ENCODE measurements at places on chromosomes 11 and 22.

DNA sequence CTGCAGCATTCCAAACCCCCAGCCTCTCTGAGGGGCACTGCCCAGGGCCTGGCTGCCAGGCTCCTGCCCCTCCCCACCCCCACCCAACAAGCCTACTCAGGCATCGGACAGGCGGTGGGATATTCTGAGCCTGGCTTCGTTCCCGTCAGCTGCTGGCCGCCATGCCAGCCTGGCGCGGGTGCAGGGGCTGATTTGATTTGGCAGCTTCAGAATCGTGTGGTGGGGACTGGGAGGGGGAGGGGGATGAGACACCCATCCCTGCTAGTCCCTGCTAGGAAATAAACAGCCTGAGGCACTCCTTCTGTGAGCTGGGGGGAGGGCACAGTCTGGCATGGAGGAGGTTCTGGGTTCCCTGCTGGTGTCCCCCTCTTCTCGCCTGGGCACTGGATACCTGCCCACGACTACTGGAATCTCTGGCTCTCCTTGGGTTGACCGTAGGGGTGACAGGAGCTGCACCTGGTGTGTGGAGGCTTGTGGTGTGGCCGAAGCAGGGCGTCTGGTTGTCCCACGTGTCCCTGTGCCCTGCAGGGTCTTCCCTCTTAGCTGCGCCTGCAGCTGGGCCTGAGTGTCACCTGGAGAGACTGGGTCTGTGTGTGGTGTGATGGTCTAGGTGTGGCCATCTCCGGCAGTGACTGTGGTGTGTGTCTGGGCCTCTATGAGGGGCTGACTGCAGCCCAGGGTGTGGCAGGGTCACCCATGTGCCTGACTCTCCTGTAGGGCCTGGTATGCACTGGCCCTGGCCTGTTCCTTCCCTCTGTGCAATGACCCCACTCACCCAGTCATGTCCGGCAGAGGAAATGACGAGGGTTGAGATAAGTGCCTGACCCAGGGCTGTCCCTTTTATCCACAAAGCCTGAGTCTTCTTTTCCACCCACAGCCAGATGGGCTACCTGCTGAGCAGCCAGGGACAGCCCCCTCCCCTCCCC, 42.2 kb downstream of the PDE2A start:
- peak; percentile 80 for DNase-seq

DNA sequence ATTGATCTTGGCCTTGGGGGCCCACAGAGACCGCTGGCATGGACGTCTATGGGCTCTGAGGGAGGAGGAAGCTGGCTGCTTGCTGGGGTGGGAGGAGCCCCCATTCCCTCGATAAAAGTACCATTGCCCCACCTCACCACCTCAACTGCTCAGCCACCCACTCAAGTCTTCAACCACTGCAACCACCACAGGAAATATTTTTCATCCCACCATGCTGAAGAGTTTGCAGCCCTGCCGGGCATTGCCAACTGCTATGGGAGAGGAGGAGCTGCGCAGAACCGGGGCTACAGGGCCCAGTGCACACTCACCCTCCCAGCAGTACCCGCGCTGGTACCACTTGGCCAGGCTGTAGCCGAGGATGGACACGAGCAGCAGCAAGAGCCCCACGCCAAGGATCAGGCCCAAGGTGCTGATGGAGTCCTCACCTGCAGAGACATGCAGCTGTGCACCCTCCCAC, 29.2 kb downstream of the IL10RA start:
- no peak for DNase-seq

DNA sequence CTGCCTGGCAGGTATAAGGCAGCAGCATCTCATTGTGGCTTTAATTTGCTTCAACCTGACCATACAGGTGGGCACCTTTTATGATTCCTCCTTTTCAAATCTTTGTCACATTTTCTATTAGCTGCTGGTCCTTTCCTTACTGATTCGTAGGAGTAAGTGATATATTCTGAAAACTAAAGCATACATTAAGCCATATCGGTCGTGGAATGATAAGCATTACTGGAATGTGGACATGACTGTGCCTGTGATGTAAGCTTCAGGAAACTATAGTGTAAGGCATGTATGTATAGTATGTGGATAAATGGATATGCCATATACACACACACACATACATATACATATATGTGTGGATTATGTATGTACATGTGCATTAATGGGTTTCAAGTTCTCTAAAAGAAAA, 20.8 kb downstream of the YPEL1 start:
- no peak for DNase-seq

DNA sequence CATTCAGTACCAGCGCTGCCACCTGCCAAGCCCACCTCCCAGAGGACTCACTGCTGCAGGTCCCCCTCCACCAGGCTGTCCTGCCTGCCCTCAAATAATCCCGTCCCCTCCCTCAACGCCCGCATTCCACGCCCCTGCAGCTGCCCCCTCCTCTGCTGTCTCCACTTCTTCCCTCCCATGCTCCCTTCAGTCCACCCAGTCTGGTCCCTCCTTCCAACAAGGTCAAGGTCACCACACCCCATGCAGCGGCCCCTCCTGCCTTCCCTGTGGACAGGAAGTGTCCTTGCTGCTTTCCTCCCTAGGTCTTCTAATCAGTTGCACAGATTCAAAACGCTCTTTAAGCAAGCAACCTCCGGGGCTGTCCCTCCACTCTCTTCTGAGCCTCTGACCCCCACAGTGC, 12.1 kb downstream of the MACROD1 start:
- no peak for DNase-seq

DNA sequence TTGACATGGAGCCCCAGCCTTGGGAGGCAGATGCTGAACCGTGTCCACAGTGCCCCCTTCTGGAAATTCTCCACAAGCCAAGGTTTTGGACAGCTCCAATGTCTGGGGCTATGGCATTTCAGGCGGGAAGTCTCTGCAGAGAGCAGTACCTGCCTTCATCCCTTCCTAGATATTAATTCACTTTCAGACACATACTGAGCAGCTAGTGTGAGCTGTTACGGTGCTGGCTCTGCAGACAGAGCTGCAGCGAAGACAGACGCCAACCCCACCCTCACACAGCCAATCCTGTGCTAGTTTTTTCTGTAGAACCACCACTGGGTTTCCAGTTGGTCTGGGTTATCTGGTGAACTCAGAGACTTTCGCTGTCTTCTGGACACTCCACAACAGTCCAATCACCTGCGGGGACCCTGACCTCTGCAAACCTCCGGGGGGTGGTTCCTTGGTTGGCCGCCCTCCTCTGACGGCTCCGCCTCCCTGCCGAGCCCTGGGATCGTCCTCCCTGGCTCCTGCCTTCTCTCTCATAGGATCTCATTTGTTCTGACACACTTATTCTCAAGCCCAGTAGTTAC, 9.1 kb downstream of the LMF2 start:
- DNase-seq, result peak; percentile 82

DNA sequence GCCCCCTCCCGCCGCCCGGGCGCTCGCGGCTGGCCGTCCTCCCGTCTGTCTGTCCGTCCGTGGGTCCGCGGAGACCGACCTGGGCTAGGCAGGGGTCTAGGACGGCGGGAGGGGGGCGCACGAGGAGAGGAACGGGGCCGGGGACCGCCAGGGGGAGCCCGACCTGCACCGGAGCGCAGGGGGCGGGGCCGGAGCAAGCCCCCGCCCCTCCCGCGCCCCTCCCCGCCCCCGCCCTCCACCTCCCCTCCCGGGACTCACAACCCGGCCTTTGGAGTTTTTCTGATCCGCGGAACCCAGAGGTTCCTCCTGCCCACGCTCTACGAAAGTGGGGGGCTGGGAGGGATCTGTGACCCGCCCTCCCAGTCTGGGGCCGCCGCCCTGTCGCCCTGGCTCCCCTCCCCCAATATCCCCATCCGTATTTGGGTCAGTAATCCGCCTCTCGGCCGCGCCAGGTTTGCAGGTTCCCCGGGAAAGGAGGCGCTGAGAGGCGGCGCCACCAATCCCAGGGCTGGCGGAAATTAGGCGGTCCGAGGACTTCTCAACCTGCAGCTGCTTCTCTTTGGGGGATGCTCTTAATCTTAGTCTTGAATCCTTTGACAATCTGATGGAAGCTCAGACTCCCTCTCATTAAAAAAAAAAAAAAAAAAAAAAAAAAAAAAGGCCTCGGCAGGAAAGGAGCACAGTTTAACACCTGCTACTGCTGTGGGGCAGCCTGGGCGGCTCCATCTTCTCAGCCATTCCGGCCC, 925 bp upstream of the KCNJ11 start:
- peak; percentile 37 for DNase-seq

GRCh38 chr22:44248926-44249325, 63.8 kb downstream of the SHISAL1 start:
- no peak for DNase-seq

GRCh38 chr11:103332409-103332808, 223.2 kb downstream of the DYNC2H1 start:
- no peak for DNase-seq

- peak; percentile 56 for DNase-seq
Observed at GRCh38 chr11:107719557-107720302, 7.9 kb upstream of the SLN start.

DNA sequence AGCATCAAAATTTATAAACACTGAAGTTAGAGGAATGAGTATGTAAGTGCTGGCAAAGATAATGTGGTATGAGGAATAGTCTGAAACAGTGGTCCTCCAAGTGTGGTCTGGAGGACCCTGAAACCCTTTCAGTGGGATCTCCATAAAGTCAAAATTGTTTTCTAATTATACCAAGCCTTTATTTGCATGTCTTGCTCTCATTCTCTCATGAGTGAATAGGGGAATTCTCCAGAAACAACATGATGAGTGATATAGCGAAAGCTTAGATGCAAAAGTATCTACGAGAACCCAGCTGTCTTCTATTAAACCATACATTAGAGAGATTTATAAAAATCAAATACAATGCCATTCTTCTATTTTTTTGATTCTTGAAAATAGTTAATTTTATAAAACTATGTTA, 145.0 kb upstream of the RAG2 start:
- DNase-seq, result no peak

DNA sequence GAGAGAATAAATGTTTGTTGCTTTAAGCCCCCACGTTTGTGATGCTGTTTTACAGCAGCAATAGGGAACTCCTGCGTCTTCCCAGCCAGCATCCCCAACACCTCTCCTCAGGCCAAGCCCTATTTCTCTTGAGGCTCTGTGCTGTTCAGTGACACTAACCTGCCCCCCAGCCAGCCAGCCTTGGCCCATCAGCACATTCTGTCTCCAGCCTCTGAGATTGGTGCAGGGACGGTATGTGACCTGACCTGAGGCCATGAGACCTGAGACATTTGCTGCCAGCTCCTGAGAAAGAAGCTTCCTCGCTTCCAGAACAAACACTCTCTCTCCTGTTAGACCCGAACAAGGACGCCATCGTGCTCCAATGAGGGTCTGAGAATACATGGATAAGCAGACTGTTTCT, 38.5 kb upstream of the SLC35C1 start:
- DNase-seq, result no peak

GRCh38 chr22:30944986-30945385, 23.6 kb downstream of the MORC2 start:
- DNase-seq, result no peak

- DNase-seq, result no peak
Observed at GRCh38 chr22:33327348-33327860, 269.2 kb upstream of the SYN3 start.

DNA sequence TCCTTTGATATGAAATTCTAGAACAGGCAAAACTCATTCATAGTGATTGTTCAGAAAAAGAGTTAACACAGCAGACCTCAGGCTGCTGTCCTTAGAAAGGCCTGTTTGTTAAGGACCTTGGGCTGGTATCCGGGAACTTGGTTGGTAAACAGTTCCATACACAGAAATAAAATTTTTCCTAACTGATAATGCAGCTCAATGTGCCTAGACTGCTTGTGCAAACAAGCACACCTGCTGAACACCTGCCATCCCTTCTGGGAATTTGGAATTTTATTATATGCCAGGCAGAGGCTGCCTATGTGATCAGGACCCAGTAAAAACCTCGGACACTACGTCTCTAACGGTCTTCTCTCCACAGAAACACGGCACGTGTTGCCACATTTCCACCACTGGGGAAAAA, 11.5 kb downstream of the THAP12 start:
- no peak for DNase-seq

DNA sequence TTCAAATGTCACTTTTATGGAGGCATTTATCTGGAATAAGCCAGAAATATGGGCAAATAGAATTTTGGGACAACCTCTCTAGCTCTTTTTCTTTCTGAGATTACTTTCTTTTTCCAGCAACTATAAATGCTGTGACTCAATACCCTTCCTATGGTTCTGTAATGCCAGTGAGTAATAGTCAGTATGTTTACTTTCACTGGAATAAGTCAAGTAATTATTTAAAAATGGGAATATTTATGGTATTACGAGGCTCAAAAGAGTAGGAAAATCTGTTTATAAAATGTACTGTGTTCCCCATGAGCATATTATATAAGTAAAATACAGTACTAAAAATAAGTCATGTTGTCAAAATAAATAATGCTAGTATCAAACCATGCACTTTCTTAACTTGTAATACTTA, 750.5 kb downstream of the LUZP2 start:
- DNase-seq, result no peak

GRCh38 chr11:60370811-60371298, 7.5 kb upstream of the MS4A7 start:
- no peak for DNase-seq

DNA sequence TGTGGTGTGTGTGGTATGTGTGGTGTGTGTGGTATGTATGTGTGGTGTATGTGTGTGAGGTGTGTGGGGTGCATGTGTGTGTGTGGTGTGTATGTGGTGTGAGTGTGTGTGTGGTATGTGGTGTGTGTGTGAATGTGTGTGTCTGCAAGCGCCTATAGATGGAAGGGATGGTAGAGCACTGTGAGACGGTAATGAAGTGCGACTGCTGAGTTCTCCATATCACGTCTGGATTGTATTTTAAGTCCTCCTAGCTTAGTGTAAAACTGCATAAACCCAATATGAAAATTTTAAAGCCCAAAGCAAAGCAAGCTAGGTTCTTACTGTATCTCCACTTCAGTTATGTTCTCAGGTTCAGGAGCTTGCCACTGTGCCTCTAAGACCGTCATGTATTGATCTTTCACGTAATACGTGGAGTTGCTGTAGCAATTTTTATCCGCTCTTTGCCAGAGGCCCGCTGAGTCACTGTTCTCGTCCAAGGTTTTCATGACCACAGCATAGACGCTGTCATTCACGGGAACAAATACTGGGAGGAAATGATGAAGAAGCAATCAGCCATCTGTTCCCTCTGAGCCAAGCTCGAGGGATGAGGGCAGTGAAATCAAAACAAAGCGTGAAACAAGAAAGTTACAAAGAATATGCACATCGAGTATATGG, 5.5 kb downstream of the PLET1 start:
- peak; percentile 8 for DNase-seq

- peak; percentile 59 for DNase-seq
Observed at GRCh38 chr11:120929664-120930154, 94.2 kb upstream of the TBCEL start.
